Uterus (tissue), 4 donors: ENCODE measurements at places on chromosomes 12 and 14. TPM values are rescaled to one million over a fixed set of nuclear protein-coding genes. Genes with fewer than 3 reads are reported as not detected.

DNA sequence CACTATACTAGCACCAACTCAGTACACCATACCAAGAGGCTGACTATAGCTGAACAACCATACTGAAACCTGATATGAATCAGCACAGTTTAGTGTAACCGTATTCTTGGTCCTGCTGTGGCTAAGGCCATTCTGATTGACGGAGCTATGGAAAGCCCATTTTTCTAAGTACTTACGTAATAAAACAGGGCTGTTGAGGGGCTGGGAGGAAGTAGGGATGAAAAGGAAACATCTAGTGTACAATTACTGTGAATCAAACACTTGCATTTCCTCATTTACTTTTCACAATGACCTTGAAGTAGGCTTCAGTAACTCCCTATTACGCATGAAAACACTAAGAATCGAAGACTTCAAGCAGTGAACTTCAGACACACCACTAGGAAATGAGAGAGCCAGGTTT is 198.2 kb downstream of the BTG1 start:
- peak overlapping the region; percentile 2 for H3K27ac ChIP-seq
- H3K4me1 ChIP-seq, result no peaks in the 10 kb centered on the region

DNA sequence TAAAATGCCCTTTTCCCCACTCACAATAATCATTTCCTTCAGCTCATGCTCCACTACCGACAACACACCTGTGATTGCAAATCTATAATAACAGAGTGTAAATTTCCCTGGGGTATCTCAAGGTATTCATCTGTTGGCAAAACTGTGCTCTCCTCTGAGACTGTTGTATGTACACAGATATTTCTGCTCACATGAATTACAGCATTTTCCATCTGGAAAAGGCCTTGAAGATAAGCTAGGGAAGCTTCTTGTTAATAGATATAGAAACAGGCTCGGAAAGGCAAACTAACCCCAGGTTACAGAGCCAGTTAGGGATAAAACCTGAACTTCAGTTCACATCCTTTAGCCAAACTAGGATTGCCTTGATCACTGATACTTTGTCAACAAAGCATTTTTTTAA is 210.4 kb upstream of the KRR1 start:
- no peak overlapping the region for H3K4me3 ChIP-seq
- H3K27me3 ChIP-seq, result no peaks in the 10 kb centered on the region
- no peaks in the 10 kb centered on the region for H3K36me3 ChIP-seq
- H3K27ac ChIP-seq, result peak overlapping the region; percentile 78
- DNase-seq, result no peak

DNA sequence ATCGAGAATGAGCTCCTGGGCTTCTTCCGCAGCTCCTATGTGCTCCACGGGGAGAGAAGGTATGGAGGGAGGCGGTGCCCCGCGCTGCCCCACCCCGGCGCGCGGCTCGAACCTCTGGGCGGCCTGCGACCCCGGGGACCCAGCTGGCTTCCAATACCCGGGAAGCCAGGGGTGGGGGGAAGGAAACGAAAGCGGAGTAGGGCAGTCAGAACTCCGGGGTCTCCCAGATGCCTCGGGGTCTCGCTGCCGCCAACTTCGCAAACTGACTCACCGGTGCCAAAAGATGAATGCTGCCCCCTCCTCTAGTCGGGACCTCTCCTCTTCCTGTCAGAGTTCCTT is 1.3 kb downstream of the TRHDE start:
- peak overlapping the region; percentile 77 for H3K27ac ChIP-seq
- no peak for DNase-seq
- no peaks in the 10 kb centered on the region for H3K4me1 ChIP-seq

Gene TSPAN8
- total RNA-seq, result 2.6 TPM

Gene AKAP3
- not detected for total RNA-seq

Gene TMTC1
- total RNA-seq, result 80.6 TPM
